ENCODE measurements at places on chromosomes 16 and 17. TPM values are rescaled to one million over a fixed set of nuclear protein-coding genes. Genes with fewer than 3 reads are reported as not detected.
A peak's percentile ranks its signal among the peaks of the same experiment; 100 is the strongest.

PRSS33 gene
- not detected for polyA plus RNA-seq

RHBDF1 gene
- polyA plus RNA-seq, result 29.9 TPM

SCGB1C2 gene
- not detected for polyA plus RNA-seq

HLF gene
- polyA plus RNA-seq, result 3.5 TPM

ACAP1 gene
- 9.8 TPM for polyA plus RNA-seq

GJD3 gene
- polyA plus RNA-seq, result not detected

GAST gene
- polyA plus RNA-seq, result not detected

FBRS gene
- 76.5 TPM for polyA plus RNA-seq

KCNG4 gene
- 0.03 TPM for polyA plus RNA-seq

CDYL2 gene
- polyA plus RNA-seq, result 7.3 TPM

CD300A gene
- polyA plus RNA-seq, result 1.5 TPM

ORMDL3 gene
- polyA plus RNA-seq, result 96.6 TPM

- DNase-seq, result no peak
Measured at GRCh38 chr16:85657267-85657650, 31.5 kb downstream of the GINS2 start.

GRCh38 chr16:70158261-70158939 lies 15.2 kb upstream of the CLEC18C start:
- DNase-seq, result no peak

GRCh38 chr16:80687606-80688005 lies 116.8 kb downstream of the CDYL2 start:
- DNase-seq, result no peak

- DNase-seq, result peak; percentile 88
Measured at GRCh38 chr16:30896261-30896888, at the start of gene CTF1. Gene CTF1, plus strand, starts transcription at chr16:30896614. Its CDS starts 30 bp downstream, at chr16:30896644.

GRCh38 chr17:47800686-47801085 lies 20.9 kb downstream of the OSBPL7 start:
- no peak for DNase-seq

GRCh38 chr17:62179525-62180161 lies 114.6 kb upstream of the MED13 start:
- no peak for DNase-seq

DNA sequence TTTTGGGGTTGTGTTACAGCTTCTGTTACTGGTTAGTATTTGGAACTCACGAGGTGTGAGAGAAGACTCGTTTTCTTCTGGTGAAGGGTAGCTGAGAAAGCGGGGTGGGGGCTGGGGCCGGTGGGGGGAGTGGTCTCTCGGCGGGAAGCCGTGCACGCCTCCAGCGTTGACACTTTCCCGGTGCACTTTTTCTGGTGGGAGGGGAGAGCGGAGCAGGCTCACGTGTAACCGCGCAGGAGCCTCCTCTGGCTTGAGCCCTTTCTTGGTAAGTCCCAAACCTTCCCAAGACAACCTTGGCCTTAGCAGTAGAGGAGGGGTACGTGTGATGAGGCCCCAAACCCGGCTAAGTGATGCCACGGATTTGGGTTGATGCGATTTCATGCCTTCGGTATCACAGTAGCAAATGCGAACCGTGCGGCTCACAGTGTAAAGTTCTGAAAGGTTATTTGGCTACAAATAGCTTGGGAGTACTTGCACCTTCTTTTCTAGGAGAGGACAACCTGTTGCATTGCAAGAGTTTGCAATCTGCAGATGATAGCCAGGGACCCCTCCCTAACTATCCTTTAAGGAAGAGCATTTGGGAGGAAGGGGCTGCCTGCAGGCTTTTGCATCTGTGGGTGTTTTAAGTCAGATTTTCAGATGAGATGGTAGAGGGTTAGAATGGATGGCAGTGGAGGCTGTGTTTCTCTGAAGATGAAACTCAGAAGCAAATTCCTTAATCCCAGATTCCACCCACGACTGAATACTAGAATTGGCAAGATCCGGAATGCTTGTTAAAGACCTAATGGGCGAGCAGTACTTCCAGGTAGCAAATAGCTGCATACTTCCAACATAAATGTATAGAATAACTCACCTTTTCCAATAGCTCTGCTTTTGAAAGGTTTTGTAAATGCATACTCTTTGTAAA lies 1.5 kb downstream of the HLF start:
- no peak for DNase-seq

GRCh38 chr16:77308163-77308561 lies 109.0 kb downstream of the SYCE1L start:
- no peak for DNase-seq

DNA sequence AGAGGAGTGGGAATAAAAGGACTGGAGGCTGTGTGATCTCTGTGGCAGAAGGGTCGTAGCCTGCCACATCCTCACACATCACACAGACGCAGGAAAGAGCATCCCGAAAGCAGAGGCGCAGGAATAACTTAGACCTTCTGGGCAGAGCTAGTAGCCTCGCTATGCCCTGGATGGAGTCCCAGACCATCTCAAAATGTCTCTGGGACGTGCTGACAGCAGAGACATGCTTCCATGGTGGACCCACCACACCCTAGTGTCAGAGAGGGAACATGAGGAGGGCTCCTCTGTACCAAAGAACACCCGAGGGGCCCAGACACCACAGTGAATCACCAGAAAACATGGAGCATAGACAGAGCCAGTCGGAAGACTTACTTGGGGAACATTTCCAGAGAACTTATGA lies 29.6 kb upstream of the FAAP100 start:
- DNase-seq, result no peak

- DNase-seq, result no peak
Measured at GRCh38 chr16:71865173-71865863, 18.7 kb downstream of the ZNF821 start.

GRCh38 chr17:51035431-51035830 lies 85.2 kb downstream of the SPAG9 start:
- DNase-seq, result no peak

GRCh38 chr16:84597528-84597896 lies 20.4 kb downstream of the COTL1 start:
- no peak for DNase-seq

- DNase-seq, result no peak
Measured at GRCh38 chr17:3911271-3912053, 4.8 kb downstream of the P2RX1 start.

GRCh38 chr16:81600275-81600674 lies 155.7 kb downstream of the CMIP start:
- peak; percentile 26 for DNase-seq

DNA sequence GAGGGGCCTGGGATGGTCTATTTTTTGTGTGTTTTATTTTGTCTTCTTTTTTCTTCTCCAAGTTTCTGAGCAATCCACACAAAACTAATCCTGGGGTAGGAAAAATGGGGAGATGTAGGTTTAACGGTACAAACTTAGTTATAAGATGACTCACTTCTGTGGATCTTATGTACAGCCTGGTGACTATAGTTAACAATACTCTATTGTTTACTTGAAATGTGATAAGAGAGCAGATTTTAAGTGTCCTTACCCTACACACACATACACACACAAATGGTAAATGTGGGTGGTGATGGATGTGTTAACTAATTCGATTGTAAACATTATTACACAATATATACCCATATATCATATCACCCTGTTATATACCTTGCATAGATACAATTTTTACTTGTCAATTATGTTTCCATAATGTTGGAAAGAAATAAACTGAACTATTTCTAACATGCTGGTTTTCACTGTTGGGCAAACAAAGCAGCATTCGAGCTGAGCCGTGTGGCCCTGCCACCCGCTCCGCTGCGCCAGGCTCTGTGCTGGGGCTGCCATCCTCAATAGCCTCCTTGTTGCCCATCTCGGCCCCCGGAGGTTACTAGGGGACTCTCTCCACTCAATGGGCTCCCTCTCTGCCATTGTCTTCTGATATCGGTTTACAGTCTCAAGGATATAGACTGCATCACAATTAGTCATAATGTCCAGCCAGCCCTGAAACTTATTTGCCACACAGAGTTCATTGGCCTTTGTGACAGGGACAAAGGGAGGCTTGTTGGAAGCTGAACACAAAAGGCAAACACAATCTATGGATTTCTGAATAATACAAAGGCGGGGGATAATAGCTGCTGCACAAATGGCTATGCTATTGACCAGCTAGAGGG lies 380.3 kb upstream of the MAF start:
- no peak for DNase-seq

GRCh38 chr17:19876529-19877161 lies 8.9 kb upstream of the ULK2 start:
- no peak for DNase-seq

DNA sequence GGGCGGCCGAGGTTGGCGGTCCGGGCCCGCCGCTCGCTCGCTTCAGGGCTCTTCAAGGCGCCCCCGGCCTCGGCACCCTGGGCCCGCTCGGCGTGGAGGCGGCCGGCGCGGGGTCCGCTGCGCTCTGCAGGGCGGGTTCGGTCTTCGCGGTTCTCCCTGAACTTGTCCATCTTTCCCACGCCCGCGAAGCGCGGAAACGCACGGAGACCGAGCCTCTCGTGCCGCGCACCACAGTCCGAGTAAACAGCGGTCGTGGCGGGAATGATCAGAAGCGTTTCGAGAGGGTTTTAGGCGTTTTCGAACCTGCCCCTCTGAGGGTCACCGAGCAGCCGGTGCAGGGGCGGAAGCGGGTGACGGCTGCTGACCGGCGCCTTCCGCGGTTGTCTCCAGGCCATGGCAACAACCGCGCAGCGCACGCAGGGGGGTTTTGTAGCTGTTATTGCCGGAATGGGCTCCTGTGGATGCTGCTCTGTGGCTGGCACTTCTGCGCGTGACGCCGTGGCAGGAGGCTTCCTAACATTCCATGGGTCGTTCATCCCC lies 414 bp downstream of the NARF start:
- DNase-seq, result no peak

- DNase-seq, result peak; percentile 15
Measured at GRCh38 chr16:8669481-8669880, 4.9 kb upstream of the ABAT start.

DNA sequence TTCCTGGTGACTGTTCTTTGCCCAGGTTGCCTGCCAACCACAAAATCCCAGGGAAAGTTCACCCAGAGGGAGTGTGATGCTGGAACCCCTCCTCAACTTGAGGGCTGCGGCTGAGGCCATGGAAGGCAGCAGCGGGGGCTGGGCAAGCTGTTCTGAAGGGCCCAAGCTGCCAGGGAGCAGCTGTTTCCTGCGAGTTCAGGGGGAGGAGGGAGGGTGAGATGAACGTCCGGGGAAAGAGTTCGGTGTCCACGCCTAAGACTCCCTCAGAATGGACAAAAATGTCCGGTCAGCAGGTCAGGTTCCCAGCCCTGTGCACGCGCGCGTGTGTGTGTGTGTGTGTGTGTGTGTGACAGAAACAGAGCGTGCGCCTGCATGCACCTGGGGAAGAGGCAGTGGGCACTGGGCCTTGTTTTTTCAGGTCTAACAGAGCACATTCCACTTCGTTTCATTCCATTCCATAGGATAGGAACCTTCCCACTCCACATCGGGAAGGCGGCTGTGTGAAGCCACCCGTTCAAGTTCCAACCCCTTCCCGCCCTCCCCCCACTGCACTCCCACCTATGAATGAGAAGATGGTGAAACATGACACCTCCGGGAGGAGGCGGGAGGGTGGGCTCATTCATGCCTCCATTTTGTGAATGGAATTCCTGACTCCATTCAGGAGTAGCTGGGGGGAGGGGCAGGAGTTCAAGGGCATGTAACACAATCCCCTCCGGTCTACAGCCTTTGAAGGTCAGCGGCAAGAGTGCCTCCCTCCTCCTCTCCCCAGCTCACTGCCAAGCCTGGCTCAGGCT lies 15.7 kb downstream of the ETV4 start:
- DNase-seq, result peak; percentile 100

DNA sequence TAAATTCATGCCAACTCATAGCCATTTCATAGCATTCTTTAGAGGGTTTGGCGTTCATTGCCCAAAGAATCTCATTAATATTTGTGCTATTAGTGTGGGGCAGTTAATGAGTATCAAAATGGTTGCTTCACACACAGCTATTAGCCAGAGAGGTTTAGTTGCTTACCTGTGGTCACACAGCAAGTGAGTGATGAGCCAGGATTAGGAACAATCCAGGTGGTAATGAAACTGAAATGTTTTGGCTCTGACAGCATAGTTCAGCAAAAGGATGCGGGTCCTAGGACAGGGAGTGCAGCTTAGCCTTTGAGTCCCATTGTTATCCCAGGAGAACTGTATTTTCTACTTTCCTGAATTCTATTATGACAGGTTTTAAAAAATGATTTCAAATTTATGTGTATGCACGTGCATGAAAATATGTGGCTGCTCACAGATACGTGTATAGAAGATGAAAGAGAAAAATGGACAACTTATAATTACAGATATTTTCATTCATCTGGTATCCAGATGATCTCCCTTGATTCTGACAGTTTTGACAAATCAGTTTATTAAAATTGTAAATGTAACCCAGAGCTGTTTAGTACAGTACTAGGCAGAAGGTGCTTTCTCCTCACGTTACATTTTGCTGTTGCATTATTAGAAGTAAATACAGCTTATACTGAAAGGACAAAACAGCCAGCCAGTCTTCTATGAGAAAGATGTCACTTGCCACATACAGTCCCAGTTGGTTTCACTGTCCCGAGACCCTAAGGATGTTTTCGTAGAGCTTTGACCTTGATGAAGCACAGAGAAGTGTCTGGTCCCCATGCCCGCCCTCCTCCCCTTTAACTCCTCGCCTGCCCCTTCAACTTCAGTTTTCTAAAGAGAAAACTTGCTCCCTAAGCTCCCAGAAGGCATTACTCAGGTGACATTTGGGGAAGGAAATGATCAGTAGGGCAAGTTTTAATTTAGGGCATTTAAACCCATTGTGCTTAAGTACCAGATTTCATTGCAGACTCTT lies 99.8 kb upstream of the TBX2 start:
- no peak for DNase-seq

DNA sequence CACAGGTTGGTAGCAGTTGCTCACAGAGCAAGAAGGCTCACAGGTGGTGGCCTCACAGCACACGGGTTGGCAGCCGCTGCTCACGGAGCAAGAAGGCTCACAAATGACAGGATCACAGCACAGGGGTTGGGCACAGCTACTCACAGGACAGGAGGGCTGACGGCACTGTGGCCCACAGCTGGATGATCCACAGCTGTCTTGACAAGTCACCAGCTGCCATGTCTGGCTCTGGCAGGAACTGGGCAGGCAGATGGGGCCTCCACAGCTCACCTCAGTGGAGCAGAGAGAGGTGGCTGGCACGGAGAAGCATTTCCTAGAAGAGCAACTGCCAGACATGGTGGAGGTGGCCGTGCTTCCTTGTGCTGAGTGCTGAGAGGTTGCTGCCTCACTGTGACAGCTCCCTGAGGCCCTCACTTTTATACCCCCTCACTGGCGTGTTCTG lies at the start of gene KRTAP16-1:
Gene KRTAP16-1, minus strand, starts transcription at position 392 of the 442 bp plus-strand sequence. Its CDS starts 56 bp downstream, at position 336.
- DNase-seq, result no peak

- DNase-seq, result no peak
Measured at GRCh38 chr17:12744298-12744697, 45.0 kb upstream of the ARHGAP44 start.

DNA sequence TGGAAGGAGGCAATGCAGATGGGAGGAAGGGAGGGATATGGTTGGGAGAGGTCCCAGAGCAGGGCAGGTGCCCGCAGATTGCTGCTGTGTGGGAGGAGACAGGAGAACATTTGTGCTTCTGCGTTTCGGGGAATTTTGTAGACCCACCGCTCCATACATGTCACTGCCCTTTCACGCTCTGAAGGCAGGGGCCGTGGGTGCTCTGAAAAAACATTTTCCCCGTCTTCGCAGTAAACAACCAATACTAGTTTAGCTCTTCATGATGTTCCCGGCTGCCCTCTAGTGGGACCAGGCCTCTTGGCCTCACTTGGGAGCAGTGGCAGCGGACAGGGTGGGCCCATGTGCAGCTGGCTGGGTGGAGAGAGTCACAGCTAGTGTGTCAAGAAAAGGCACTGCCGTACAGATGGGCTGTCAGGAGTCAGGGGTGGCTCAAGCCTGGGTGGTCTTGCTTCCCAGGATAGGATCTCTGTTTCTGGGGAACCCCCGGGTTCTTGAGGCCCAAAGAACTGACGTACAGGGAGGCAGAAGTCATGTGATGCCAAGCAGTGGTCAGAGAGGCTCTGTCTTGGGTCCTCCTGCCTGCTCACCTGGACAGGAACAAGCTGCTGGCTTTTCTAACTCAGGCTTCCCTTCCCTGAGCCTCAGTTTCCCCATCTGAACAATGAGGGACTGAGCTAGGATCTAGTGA lies 46.5 kb upstream of the CPNE2 start:
- DNase-seq, result peak; percentile 75
